ENCODE measurements at places on chromosomes 16 and 17. TPM values are rescaled to one million over a fixed set of nuclear protein-coding genes. Genes with fewer than 3 reads are reported as not detected.

DNA sequence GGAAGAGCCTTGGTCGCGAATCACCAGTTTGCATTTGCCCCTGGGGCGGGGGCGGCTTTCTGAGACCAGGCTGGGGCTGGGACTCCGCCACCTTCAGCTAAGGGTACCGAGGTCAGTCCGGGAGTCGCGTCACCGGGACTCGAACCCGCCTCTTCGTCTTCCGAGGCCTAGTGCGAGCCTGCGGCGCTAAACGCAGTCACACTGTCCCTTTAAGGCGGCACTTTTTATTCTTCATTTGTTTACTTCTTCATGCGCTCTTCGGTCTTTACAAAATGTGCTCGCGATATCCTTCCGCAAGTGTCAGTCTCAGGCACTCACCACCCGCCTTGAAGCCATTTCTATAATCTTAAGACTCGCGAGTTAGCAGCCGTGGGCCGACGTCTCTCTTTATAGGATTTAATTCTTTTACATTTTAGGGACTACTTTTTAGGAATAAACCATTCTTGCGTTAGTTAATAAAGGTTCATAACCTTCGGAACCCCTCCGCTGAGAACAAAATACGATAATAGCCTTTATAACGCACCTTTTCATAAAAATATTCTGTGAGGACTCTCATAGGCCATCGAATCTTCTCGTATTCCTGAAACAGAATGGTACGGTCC lies 593 bp upstream of the HEXIM1 start:
- peak; percentile 69 for DNase-seq

The NPIPA5 gene
- total RNA-seq, result 1.5 TPM

GRCh38 chr17:32451879-32452278 lies 7.6 kb downstream of the PSMD11 start:
- no peak for DNase-seq

DNA sequence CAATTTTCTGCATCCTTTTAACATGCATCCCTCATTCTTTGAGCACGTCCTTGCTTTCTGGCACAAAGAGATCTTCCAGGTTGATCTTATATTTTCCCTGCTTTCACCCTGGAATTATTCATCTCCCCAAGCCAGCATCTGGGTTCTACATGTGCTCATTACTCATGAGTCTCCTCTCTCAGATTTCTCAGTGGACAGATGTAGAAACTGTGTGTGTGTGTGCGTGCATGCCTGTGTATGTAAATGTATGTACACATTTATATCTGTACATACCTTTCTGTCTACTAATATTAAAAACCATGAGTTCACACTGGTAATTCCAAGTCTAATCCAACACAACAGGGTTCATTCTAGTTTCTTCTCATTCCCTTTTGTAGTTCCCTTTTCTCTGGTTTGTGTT lies 41.9 kb upstream of the NSRP1 start:
- DNase-seq, result no peak

The DLG4 gene
- 4.2 TPM for total RNA-seq

DNA sequence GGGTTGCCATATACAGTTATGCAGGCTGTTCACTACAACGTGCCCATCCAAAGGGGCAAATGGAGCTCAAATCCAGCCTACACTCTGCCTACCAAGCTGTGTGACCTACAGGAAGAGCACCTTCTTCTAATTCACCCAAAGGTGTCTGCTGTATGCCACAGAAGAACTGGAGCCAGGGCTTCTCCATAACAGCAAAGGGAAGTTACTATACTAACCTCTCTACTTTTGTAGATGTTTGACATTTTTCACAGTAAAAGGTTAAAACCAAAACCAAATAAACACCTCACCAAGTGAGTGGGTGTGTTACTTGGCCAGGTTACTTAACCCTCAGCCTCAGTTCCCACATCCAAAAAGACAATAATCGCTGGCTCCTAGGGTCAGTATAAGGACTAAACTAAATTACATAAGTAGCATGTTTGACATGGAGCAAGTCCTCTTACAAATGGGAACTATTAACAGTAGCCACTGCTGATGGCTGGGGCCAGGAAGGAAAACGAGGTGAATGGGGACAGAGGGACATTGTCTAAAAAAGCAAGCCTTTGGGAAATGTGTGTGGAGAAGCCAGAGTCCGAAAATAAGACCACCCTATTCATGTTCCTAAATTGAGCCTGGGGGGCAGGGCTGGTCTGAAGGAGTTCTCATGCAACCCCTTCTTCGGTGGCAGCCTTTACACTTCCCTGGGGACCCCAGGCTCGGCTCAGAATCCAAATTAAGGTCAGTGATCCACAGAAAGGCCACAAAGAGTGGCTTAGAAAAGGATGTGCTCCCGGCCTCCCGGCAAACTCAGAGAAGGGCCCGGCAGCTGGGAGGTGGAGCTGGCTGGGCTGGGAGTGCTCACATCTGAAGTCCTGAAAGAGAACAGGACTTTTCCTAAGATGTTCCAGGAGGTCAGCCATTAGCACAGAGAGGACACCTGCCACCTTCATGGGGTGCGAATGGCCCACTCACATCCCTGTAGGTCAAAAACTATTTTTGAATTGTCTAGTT lies 13.5 kb downstream of the CUEDC1 start:
- DNase-seq, result no peak

GRCh38 chr16:85461022-85461813 lies 151.9 kb upstream of the GSE1 start:
- DNase-seq, result no peak

The IRX3 gene
- not detected for total RNA-seq

- no peak for DNase-seq
Observed at GRCh38 chr17:64038331-64039105, 18.1 kb upstream of the ICAM2 start.

GRCh38 chr17:17545031-17545820 lies 46.3 kb downstream of the PEMT start:
- no peak for DNase-seq

The SLC38A8 gene
- not detected for total RNA-seq

DNA sequence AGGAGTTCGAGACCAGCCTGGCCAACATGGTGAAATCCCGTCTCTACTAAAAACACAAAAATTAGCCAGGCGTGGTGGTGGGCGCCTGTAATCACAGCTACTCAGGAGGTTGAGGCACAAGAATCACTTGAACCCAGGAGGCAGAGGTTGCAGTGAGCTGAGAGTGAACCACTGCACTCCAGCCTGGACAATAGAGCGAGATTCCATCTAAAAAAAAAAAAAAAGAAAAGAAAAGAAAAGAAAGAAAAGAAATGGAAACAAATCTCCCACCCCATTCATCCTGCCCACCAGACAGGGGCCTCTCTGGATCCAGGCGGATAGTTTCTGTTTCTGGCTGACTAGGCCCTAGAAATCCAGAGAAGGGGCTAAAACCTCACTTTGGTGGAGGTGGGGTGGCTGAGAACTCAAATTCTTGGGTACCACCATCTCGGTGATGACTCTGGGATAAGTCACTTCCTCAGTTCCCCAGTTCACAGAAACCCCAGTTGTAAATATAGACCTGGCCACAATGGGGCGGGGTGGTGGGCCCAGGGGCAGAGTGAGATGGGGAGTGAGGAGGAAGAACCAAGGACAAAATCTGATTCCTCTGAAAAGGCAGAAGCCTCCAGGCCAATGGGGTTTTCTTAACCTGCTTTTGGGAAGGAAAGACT lies 22.2 kb downstream of the SOCS1 start:
- DNase-seq, result peak; percentile 72

DNA sequence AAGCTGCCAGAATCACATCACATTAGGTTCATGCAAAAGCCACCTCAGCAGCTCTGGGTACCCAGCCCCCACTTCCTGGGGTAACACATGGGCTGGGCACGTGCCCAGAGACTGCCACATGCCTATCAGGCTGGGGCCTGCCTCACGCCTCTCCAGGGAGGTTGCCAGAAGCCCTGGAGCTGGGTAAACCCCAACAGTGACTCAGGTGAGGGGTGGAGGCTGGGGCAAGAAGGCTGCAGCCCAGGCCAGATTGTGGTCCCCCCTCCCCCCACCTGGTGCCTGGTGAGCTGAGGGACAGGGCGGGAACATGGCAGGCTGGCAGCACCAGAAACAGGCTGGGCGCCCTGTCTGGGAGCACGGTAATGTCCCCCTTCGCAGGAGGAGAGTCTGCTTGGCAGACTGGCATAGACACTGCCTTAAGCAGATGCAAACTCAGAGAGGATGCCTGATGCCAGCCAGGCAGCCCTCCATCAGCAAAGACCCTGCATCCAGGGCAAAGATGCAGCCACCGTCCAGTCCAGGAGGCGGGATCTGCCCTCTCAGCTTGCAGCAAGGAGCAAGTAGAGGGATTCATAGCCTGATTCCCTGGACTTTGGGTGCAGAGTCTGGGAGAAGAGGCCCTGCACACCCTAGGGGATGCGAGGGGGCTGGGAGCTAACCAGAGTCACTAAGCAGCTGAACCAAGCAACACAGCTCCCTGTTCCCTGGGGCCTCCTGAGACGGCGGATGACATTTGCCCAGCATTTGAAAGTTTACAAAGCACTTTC lies 28.8 kb downstream of the NGFR start:
- DNase-seq, result peak; percentile 18

The CDH13 gene
- not detected for total RNA-seq

DNA sequence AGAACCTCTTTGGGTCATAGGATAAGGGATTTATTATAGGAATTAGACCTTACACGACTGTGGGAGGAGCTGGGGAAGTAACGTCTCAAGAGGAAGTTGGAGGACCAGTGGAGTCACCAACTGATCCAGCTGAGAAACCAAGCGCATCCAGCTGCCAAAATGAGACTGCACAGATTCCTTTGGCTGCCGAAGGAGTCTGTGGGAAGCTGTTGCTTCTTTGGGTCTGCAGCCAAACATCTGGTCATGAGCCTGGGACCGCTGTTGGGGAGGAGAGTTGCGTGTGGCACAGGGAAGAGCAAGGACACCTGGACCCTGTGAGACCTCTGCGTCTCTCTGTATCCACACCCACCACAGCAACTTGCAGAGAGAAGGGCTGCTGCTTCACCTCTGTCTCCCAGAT lies 2.4 kb upstream of the NACA2 start:
- DNase-seq, result no peak

- DNase-seq, result peak; percentile 27
Observed at GRCh38 chr17:72985882-72986720, 106.4 kb downstream of the SLC39A11 start.

DNA sequence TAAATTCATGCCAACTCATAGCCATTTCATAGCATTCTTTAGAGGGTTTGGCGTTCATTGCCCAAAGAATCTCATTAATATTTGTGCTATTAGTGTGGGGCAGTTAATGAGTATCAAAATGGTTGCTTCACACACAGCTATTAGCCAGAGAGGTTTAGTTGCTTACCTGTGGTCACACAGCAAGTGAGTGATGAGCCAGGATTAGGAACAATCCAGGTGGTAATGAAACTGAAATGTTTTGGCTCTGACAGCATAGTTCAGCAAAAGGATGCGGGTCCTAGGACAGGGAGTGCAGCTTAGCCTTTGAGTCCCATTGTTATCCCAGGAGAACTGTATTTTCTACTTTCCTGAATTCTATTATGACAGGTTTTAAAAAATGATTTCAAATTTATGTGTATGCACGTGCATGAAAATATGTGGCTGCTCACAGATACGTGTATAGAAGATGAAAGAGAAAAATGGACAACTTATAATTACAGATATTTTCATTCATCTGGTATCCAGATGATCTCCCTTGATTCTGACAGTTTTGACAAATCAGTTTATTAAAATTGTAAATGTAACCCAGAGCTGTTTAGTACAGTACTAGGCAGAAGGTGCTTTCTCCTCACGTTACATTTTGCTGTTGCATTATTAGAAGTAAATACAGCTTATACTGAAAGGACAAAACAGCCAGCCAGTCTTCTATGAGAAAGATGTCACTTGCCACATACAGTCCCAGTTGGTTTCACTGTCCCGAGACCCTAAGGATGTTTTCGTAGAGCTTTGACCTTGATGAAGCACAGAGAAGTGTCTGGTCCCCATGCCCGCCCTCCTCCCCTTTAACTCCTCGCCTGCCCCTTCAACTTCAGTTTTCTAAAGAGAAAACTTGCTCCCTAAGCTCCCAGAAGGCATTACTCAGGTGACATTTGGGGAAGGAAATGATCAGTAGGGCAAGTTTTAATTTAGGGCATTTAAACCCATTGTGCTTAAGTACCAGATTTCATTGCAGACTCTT lies 99.8 kb upstream of the TBX2 start:
- DNase-seq, result no peak

Data from activated T-cell treated with anti-CD3 and anti-CD28 coated beads, Interleukin-2, amount 50 U/mL, for 4 hours (primary cell).